Activated CD4-positive, alpha-beta memory T cell treated with anti-CD3 and anti-CD28 coated beads for 36 hours (primary cell): ENCODE measurements at places on chromosomes 7 and 10.

- no peak overlapping the region for H3K4me3 ChIP-seq
- peaks cover 8% of the 10 kb centered on the region for H3K4me1 ChIP-seq
- no peaks in the 10 kb centered on the region for H3K36me3 ChIP-seq
- no peak overlapping the region for H3K27ac ChIP-seq
- no peaks in the 10 kb centered on the region for H3K27me3 ChIP-seq
- no peak for DNase-seq
Measured at GRCh38 chr10:78982726-78983125, 86.0 kb upstream of the ZMIZ1 start.

DNA sequence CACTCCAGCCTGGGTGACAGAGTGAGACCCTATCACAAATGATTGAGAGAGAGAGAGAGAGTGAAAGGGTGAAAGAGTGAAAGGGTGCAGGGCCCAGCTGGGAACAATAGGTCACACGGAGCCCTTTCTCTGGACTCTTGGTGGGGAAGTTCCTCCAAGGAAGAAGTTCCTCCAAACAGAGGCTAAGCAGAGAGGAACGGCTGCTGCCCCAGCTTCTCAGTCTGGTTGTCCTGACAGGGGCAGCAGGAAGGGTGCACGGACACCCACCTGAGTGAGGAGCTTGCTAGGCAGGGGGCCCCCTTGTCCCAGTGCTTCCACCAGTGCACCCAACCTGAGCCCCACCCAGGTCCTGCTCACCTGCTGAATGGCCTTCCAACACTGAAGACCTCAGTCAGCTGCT is 38.8 kb upstream of the MYL10 start:
- peaks cover 2% of the 10 kb centered on the region for H3K36me3 ChIP-seq
- H3K27ac ChIP-seq, result no peak overlapping the region
- no peak for DNase-seq
- no peak overlapping the region for H3K4me3 ChIP-seq
- no peaks in the 10 kb centered on the region for H3K4me1 ChIP-seq

DNA sequence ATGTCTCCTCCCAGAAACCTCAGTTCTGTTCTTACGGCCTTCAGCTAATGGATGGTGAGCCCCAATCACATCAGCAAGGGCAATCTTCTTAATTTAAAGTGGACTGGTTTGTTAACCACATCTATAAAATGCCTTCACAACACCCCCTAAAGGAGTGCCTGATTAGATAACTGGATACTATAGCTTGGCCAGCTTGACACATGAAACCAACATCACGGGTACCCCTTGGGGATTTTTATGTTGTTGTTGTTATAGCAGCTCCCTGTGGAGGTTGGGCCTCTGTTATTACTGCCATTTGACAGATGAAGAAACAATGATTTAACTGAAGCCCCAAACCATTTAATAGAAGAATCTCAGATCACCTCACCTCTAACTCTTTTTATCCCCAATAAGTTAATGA is 26.8 kb downstream of the STRA8 start:
- no peaks in the 10 kb centered on the region for H3K36me3 ChIP-seq
- no peaks in the 10 kb centered on the region for H3K4me1 ChIP-seq
- H3K4me3 ChIP-seq, result no peak overlapping the region
- no peak for DNase-seq

GRCh38 chr10:51145375-51145774 is 71.1 kb downstream of the PRKG1 start:
- no peaks in the 10 kb centered on the region for H3K27me3 ChIP-seq
- H3K4me3 ChIP-seq, result no peak overlapping the region

DNA sequence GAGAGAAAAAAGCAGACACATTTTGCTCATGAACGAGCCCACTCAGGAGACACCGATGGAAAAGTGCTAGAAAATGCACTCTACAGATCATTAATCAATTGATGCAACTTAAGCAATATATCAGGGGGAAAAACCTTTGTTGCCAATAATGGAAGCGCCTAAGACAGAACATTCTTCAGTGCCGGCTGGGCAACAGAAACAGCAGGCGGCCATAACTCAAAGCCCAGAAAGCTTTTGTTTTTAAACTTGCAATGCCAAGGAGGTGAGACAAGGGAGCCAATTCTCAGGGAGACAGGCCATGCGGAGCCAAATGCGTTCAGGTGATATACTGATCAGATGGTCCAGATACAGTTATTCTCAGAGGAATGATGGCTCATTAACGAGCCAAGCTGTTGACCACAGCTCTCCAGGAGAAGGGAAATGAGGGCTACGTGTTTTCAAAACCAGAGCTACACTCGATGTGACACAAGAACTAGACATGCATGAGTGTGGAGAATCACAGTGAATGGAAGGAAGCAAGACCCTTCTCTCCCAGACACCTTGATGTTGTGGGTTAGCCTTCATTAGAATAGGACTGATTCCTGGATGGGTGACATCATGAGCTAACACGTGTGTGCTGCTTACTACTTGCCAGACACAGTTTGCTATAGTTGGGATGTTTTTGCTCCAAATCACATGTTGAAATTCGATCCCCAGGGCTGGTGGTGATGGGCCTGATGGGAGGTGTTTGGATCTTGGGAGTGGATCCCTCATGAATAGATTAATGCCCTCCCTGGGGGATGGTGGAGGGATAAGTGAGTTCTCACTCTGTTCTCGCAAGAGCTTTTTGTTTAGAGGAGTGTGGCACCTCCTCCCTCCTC is 79.1 kb upstream of the KCNMA1 start:
- H3K27me3 ChIP-seq, result peaks cover 6% of the 10 kb centered on the region
- no peak overlapping the region for H3K27ac ChIP-seq
- DNase-seq, result no peak

DNA sequence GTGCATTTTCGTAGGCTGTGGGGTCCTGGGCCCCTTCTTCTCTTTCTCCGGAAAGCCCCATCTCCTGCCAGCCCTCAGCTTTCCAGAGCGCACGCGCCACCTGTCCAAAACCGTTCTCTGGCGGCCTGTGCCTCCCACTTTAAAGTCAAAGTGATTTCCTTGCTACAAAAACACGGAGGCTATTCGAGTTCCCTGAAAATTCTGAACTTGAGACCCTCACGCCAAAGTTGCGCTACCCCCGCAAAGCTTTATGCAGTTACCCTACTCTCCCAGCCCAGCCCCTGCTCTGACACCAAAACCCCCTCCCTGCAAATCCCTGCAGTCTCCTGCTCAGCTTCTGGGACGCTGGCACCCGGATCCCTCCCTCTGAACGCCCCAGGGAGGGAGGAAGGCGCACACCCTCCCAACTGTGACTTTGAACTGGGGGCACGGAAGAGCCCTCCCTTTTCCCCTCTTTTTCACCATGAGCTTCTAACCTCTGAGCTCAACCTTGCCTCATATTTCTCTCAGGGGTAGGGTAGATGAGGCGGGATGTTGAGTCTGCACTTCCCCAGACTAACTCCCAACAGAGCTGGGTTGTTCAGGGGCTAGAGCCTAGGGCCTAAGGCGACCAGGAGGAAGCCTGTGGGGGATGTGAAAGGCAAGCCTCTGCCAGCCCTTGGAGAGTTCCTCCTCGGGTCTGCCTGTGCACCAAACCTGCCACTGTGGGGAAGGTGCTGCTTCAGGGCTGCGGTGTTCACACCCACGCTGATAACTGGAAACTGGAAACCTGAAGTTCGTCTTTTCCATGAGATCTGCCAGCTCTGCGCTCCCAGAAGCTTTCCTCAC is 2.7 kb upstream of the PAX4 start:
- peaks cover 6% of the 10 kb centered on the region for H3K4me1 ChIP-seq
- no peaks in the 10 kb centered on the region for H3K36me3 ChIP-seq
- peaks cover 46% of the 10 kb centered on the region for H3K27me3 ChIP-seq
- no peak overlapping the region for H3K27ac ChIP-seq

- no peak overlapping the region for H3K4me3 ChIP-seq
- no peaks in the 10 kb centered on the region for H3K36me3 ChIP-seq
- peaks cover 12% of the 10 kb centered on the region for H3K27me3 ChIP-seq
- no peak overlapping the region for H3K27ac ChIP-seq
- no peak for DNase-seq
- H3K4me1 ChIP-seq, result no peaks in the 10 kb centered on the region
Measured at GRCh38 chr10:78892338-78893176, 176.2 kb upstream of the ZMIZ1 start.

GRCh38 chr7:56028942-56029630 is 22.2 kb downstream of the PSPH start:
- H3K27ac ChIP-seq, result no peak overlapping the region
- H3K36me3 ChIP-seq, result peaks cover 16% of the 10 kb centered on the region
- no peak for DNase-seq
- H3K27me3 ChIP-seq, result no peaks in the 10 kb centered on the region
- H3K4me3 ChIP-seq, result no peak overlapping the region

DNA sequence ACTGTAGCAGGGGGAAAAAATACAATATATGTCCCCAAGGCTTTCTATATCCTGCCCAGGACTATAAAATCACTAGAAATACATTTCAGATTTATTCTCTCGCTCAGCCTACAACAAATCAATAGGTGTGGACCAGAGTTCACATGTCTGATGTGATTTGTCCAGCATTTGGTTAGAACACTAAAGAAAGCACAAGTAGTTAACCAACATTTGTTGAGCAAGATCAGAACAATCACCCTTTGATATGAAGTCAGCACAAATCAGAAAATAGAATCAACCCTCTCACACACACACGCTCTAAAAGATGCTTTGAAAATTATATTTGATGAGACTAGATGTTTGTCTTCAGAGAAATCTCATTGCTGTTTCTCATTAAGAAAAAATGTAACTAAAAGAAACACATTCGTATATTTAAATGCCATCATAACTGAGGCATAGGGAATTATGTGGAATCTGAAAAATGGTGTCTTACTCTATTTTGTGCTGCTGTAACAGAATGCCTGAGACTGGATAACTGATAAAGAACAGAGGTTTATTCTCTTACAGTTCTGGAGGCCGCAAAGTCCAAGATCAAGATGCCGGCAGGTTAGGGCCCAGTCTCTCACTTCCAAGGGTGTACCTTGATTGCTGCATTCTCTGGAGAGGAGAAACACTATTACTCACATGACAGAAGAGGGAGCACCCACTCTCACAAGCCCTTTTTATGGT is 10.5 kb downstream of the AKR1D1 start:
- H3K4me3 ChIP-seq, result no peak overlapping the region
- DNase-seq, result no peak
- peaks cover 6% of the 10 kb centered on the region for H3K27me3 ChIP-seq
- no peaks in the 10 kb centered on the region for H3K4me1 ChIP-seq

GRCh38 chr10:8065651-8066050 is 11.2 kb downstream of the GATA3 start:
- peak overlapping the region; percentile 91 for H3K27ac ChIP-seq
- peaks cover 91% of the 10 kb centered on the region for H3K36me3 ChIP-seq
- peaks cover 96% of the 10 kb centered on the region for H3K4me1 ChIP-seq
- H3K4me3 ChIP-seq, result peak overlapping the region; percentile 54
- no peaks in the 10 kb centered on the region for H3K27me3 ChIP-seq

DNA sequence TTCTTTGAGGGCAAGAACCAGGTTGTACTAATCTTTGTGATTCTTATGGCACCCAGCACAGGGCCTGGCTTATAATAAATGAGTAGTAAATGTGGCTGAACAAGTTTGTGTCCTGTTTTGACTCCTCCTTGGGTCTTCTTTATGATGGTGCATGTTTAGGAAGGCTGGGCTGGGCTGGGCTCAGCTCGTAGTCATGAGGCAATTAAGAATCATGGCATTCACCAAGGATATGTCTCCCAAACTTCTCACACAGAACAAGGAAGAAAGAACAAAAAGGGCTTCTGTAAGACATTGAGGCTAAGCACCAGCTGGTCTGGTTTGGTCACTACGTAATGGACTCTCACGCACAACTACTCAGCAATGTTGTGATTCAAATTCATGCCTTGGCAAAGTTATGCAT is 30.5 kb upstream of the YAE1 start:
- DNase-seq, result no peak
- H3K4me3 ChIP-seq, result no peak overlapping the region
- H3K27ac ChIP-seq, result no peak overlapping the region

GRCh38 chr7:128869944-128870285 is 7.3 kb downstream of the ATP6V1F start:
- H3K4me3 ChIP-seq, result peak overlapping the region; percentile 5
- H3K27me3 ChIP-seq, result peaks cover 3% of the 10 kb centered on the region
- no peak overlapping the region for H3K27ac ChIP-seq
- H3K4me1 ChIP-seq, result peaks cover 10% of the 10 kb centered on the region
- H3K36me3 ChIP-seq, result peaks cover 7% of the 10 kb centered on the region
- peak; percentile 20 for DNase-seq

GRCh38 chr7:80379034-80379982 is 132.6 kb downstream of the GNAT3 start:
- no peak overlapping the region for H3K27ac ChIP-seq
- no peaks in the 10 kb centered on the region for H3K4me1 ChIP-seq
- no peak for DNase-seq
- no peaks in the 10 kb centered on the region for H3K36me3 ChIP-seq
- H3K27me3 ChIP-seq, result no peaks in the 10 kb centered on the region

DNA sequence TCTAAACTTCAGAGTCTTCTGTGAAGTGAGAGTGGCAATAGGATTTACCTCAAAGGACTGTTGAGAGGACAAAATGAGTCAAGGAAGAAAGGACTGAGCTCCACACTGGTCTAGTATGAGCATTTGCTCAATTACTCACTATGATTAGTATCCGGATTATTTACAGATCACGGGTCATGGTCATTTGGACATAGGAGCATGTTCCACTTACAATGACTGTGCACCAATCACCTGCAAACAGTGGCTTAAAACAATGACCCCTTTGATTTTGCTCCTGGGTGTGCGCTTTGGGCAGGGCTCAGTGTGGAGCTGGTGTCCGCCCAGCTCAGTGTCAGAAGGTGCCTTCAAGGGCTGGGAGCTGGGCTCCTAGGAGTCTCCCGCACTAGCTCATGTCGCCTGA is 225.4 kb downstream of the TCERG1L start:
- H3K36me3 ChIP-seq, result no peaks in the 10 kb centered on the region
- H3K27me3 ChIP-seq, result no peaks in the 10 kb centered on the region
- H3K27ac ChIP-seq, result no peak overlapping the region

- H3K27me3 ChIP-seq, result peaks cover 18% of the 10 kb centered on the region
- H3K36me3 ChIP-seq, result no peaks in the 10 kb centered on the region
- H3K4me3 ChIP-seq, result no peak overlapping the region
Measured at GRCh38 chr10:970311-971149, 17.7 kb upstream of the GTPBP4 start.

DNA sequence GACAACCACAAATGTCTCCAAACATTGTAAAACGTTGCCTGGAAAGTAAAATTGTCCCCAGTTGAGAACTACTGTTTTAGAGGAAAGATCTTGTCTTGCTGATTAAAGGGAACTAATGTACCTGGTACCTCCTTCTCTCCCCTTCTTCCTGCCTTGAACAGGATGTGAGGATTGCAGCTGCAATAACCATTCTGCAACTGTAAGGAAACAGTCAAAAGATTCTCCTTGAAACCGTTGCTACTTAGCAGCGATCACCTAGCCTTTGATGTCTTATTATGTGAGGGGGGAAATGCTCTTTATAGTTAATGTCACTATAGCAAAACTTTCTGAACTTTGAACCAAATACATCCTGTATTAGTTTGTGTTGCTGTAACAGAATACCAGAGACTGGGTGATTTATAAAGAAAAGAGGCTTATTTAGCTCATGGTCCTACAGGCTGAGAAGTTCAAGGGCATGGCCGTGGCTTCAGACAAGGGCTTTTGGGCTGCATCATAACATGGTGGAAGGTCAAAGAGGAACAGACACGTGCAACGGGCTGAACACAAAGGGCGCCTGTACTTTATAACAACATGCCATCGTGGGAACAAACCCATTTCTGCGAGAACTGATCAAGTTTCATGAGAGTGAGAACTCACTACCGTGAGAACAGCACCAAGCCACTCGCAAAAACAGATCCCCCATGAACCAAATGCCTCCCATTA is 54.2 kb upstream of the PARD3 start:
- peaks cover 10% of the 10 kb centered on the region for H3K27me3 ChIP-seq
- H3K4me1 ChIP-seq, result no peaks in the 10 kb centered on the region
- H3K4me3 ChIP-seq, result no peak overlapping the region

GRCh38 chr10:12980713-12981306 is 20.7 kb downstream of the CCDC3 start:
- peaks cover 30% of the 10 kb centered on the region for H3K27me3 ChIP-seq
- no peak for DNase-seq
- H3K4me3 ChIP-seq, result no peak overlapping the region
- H3K36me3 ChIP-seq, result no peaks in the 10 kb centered on the region
